ENCODE measurements at places on chromosomes 12 and 14.
A peak's percentile ranks its signal among the peaks of the same experiment; 100 is the strongest.

GRCh38 chr14:55838529-55839052 lies 258.6 kb downstream of the KTN1 start:
- DNase-seq = no peak

GRCh38 chr12:47139000-47139681 lies 59.4 kb upstream of the AMIGO2 start:
- DNase-seq = no peak

GRCh38 chr14:21264025-21264801 lies 5.0 kb downstream of the HNRNPC start:
- DNase-seq = no peak

DNA sequence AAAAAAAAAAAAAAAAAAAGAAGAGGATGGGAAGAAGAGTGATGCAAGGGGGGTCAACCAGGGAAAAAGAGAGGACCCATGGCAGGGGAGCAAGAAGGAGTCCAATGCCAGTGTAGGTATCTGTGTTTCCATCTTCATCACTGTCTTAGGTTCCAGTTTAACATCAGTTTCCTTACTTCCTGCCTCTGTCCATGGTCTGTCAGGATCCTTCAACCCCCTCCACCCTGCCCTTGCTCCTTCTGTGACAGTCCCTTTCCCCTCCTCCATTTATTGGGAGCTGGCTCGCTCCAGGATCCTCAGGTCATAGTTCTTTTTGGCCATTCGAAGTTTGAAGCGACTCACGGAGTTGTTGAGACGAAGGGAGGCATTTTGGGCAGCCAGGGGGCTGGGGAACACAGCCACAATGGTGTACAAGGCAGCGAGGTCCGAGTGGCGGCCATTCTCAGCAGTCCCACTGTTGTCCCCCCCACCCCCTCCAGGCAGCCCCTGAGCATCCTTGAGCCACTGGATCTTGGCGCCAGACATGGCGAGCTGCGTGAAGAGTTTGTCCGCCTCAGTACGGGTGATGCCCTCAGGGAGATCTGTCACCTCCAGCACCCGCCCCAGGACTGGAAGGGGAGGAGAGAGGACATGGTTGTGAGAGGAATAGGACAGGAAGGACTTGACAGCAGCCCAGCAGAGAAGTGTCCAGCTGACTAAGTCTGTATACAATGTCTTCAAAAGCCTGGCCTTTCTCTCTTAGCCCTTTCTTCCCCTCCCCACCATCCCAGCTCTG lies 3.7 kb upstream of the STAC3 start:
- no peak for DNase-seq

GRCh38 chr14:93078870-93079269 lies 36.9 kb downstream of the ITPK1 start:
- DNase-seq = no peak

GRCh38 chr14:89678768-89679167 lies 261.7 kb upstream of the FOXN3 start:
- no peak for DNase-seq

DNA sequence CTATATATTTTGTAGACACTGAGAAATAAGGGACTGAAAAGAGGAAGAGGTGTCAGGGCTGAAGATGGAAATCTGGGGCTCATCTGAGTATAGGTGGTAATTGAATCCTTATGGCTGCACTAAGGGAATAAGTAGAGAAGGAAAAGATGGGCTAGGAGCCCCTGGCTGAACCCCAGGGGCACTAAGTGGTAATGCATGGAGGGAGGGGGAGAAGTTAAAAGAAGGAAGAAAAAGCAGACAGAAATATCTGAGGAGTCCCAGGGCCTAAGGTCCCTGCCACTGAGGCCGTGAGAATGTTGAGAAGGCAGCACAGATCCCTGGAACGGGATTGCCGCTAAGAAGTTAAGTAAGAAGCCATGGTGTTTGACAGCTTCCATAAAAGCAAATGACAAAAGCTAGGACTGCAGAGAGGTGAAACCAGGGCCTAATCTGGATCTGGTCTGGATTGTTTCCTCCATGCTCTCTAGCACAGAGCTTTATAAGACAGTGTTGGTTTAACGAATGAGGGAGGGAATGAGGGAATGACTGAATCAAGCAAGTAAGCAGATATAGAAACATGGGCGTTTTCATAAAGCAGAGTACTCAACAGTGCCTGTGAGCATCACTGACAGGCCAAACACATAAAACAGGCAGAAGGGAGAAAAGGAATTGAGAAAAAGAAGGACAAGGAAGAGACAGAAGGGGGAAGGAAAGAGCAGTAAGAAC lies 92.9 kb downstream of the HMGA2 start:
- no peak for DNase-seq

- no peak for DNase-seq
These were observed 42.9 kb downstream of the WNK1 start for GRCh38 chr12:795305-795704.

DNA sequence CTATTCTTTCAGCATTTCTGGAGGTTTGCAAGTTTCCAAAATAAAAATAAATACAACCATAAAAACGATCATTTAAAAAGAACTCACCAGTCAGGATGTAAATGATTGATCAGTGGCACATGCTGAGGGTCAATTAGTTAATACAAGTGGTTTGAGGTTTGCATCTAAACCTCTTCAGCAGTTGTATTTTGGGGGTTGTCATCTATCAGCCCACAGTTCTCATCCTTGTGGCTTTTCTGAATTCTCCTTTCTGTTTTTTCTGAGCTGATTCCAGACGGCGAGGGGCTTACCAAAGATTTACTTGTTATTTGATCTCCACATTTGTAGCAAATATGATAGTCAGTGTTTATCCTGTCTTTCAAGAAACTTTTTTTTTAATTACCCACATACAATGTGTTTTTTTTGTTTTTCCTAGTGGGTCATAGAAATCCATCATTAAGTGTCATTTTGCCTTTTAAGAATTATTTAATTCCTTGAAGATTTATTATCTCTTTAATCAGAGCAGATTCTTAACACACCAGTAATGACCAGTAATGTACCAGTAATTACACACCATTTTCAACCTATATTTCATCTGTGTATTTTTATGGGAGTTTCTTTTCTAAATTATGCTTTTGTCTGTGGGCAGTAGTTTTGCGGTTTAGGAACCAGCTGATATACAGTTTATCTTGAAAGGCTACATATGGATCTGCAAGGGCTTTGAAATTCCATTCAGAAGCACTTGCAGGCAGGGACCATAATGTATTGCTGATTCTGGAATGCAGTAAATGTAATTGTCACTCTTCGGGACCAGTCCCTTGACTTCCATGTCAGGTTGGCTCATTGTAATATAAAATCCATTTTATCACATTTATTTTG lies 56.3 kb upstream of the DAAM1 start:
- DNase-seq = no peak

GRCh38 chr14:78581229-78581628 lies 411.1 kb downstream of the NRXN3 start:
- no peak for DNase-seq

GRCh38 chr12:92426332-92426731 lies 276.5 kb upstream of the PLEKHG7 start:
- DNase-seq = no peak

DNA sequence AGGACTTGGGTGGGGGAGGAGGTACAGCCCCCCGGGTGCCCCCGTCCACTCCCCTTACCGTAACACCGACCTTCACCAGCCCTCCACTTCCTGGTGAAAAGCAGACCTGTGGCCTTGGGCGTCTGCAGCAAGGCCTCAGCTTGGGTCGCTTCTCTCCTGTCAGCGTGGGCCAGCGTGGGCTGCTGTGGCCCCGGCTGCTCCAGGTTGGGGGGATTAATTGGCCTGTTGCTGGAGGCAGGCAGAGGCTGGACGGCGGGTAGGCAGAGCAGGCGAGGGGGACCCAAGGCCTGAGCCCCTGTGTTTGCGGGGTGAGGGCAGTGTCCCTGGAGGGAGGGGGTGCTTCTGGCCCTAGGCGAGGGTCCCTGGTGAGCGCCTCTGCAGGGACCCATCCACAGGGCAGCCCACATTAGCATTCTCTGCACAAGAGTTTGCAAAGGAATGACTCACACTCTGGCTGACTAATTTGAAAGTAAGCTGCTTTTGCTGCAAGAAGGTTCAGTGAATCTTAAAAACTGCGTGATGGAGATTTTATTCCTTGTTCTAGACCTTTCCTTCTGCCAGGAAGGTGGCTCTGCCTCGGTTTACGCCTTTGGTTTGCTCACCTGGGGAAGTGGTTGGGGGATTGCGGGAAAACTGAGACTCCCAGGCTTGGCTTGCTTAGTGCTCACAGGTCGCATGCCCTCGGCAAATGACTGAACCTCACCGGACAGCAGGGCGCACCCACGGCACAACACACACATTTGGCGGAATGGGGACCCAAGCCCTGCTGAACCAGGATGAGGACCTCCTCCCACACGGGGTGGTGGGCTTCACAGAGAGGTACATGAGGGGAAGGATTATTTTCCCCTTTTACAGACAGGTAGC lies 37.9 kb upstream of the DLK1 start:
- DNase-seq = no peak

DNA sequence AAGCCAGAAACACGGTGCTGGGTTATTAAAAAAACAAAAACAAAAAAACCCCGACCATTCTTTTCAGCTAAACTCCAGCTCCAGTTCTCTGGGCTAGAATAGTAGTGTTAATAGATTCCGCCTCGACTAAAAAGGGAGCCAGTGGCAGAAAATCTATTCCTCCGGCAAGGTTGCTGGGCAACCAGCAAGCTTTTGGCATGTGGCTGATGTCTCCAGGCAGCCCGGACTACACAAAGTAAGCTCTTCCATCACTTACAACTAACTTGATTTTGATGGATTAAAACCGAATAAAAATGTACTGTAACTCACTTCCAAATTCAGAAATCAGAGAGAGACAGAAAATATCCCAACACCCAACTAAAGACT lies 126.4 kb upstream of the FOXN3 start:
- DNase-seq = no peak

- no peak for DNase-seq
These were observed 860.8 kb downstream of the BCL11B start for GRCh38 chr14:98411154-98411553.

DNA sequence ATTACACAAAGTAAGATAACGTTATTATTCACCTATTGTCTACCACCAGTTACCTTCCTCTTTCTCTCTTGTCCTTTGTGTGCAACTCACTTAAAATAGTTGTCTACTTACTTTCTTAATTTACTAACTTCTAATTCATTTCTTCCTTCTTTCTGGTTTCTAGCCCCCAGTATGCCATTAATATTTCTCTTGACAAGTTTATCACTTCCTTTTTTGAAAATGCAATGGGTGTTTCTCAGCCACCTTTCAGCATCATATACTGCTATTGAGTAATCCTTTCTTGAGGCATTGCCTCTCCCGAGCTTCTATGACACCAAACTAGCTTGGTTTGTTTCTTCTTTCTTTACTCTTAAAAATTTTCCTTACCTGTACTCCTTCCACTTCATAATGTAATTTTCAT lies 633.6 kb downstream of the TMTC2 start:
- DNase-seq = no peak

DNA sequence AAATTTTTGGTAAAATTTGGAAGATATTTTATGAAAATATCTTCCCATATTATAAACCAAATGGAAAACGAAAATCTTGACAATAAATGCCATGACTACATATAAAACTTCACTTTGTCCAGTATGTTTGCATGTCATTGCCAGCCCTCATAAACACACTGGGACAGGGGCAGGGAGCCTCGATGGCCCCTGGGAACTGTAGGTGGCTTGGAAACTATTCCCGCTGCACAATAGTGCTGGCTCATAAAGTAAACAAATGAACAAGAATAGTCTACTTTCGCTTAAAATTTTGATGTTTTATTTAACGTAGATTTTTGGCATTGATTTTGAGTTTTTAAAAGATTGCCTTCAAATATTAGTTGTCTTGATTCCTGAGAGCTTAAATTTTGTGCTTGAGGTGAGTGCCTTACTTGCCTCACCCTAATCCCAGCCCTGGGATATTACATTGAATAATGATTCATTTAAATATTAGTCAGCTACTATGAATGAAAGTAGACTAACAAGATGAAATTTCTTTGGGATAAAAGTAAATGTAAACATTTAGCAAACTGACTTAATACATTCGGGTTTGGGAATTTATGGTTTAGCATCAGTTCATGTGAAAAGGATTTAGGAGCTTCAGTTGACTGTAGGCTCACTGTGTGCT lies 74.0 kb upstream of the PKP2 start:
- no peak for DNase-seq

DNA sequence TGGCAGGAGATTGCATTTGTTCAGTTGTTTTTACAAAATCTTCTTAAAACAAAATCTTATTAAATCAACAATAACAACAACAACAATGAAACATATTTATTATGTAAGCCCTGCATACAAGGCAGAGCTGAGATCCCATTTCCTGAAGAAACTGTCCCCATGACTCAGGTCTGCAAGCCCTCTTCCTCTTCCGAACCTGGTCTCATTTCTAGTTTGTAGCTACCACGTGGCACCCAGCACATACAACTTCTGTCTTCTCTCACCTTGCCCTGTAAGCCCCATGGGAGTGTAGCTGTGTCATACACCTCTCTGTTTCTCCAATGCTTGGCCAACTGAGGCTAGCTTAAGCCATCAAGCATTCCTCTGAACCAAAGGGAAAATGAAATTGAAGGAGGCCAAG lies 106.4 kb downstream of the SLC8A3 start:
- no peak for DNase-seq

GRCh38 chr12:6827982-6828780 lies at the start of gene P3H3:
TSS of gene P3H3 (plus strand) at chr12:6828407. CDS start at chr12:6828441, 34 bp downstream.
- peak; percentile 59 for DNase-seq

DNA sequence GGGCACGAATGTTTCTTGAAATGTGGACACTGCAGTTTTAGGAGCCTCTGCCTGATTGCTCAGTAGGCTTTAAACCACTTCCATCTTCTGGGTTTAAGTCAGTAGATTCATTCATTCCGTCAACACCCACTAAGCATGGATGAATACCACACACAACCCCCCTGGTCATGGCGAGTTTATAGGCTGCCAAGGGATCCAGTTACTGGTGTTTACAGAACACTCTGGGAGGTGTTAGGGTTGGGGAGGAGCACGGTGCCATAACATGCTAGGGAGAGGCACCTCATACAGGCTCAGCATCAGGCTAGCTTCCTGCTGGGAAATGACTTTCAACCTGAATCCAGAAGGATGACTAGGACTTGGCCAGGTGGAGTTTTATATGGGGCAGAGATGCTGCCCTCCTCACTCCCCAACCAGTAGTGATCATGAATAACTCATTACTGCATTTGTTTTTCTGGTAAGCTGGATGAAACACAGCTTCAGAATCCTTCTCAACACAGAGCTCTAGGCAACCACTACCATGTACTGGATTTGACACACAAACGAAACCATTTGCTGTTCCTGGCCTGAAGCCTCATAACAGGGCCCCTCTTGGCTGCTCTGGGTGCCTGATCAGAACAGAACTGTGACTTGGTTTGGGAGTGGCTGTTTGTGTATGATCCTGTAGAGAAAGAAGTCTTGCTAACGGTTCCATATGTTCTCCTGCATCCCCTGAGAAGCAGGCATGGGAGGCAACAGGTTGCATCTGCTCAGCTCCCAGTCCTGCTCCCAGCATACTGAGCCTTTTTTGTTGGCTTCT lies 47.9 kb downstream of the FBXW8 start:
- peak; percentile 3 for DNase-seq

GRCh38 chr14:70708717-70709570 lies 67.2 kb downstream of the TTC9 start:
- DNase-seq = peak; percentile 52

DNA sequence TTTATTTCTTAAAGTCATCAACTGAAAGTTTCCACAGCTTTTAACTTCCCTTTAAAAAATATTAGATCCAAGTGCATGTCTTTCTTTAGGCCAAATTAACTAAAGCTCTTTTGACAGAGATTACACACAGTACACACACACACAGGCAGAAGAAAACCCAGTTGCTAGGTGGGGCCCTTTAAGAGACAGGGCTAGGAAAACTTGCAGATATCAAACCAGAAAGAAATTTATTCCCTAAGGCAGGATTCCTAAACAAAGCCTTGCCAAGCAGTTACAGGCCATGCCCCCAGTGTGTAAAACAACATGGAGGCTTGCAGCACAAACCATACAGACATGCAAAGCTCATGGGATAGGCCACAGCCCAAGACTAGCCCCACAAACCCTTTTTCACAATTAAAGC lies 123.4 kb downstream of the FSCB start:
- no peak for DNase-seq

Data from NCI-H1092 treated with DMSO at 0.1 percent for 48 hours (cell line).